Activated CD4-positive, alpha-beta T cell treated with anti-CD3 and anti-CD28 coated beads, Interleukin-2, amount 10 ng/mL, durations not matched to agents 24 days and 14 days (primary cell): ENCODE measurements at places on chromosomes 5 and 9.

- no peak overlapping the region for H3K27ac ChIP-seq
- H3K4me1 ChIP-seq: no peaks in the 10 kb centered on the region
- DNase-seq: no peak
- H3K36me3 ChIP-seq: no peaks in the 10 kb centered on the region
Observed at GRCh38 chr5:6049662-6050061, 328.7 kb downstream of the MED10 start.

GRCh38 chr9:95736370-95736769 lies 139.1 kb upstream of the ERCC6L2 start:
- no peak overlapping the region for H3K27ac ChIP-seq
- H3K4me1 ChIP-seq: peaks cover 7% of the 10 kb centered on the region
- H3K4me3 ChIP-seq: no peak overlapping the region
- peaks cover 45% of the 10 kb centered on the region for H3K27me3 ChIP-seq

DNA sequence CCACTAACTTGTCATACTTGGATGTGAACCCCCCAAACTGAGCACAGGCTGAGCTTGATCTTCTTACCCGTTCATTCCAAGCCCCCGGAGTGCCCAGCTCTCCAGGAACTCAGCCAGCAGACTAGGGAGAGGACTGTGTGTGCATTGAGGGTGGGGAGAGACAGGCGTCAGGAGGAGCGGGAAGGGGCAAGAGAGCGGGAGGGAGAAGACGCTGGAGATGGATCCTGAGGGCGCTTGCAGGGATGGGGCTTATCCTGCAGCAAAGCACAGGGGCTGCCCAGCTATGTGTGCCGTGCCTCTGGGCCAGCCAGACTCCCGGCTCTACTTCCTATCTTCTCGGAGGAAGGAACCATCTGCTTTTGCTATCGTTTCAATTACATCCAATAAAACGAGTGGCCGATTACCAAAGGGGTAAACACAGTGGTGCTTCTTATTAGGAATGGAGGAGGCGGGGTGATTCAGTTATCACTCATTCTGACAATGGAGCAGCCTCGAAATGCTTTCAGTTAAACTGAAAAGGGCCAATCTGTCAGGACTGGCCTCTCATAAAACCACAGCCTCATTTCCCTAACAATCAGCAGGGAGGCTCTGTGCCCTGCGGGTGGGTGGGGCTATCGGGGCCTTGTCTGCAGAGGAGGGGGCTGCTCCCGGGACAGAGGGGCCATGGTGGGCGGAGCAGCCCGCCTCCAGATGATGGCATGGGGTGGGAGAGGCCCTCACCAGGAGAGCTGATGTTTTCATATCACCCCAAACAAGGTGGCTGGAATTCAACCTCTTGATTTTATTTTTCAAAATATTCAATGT lies 168.2 kb downstream of the DAB2IP start:
- H3K27me3 ChIP-seq: no peaks in the 10 kb centered on the region
- H3K4me3 ChIP-seq: no peak overlapping the region
- no peaks in the 10 kb centered on the region for H3K4me1 ChIP-seq
- no peak for DNase-seq
- H3K36me3 ChIP-seq: no peaks in the 10 kb centered on the region

GRCh38 chr5:74116266-74116665 lies 490.3 kb downstream of the ARHGEF28 start:
- no peaks in the 10 kb centered on the region for H3K4me1 ChIP-seq
- no peak overlapping the region for H3K27ac ChIP-seq
- H3K27me3 ChIP-seq: peaks cover 7% of the 10 kb centered on the region
- no peak for DNase-seq
- no peaks in the 10 kb centered on the region for H3K36me3 ChIP-seq
- H3K4me3 ChIP-seq: no peak overlapping the region

DNA sequence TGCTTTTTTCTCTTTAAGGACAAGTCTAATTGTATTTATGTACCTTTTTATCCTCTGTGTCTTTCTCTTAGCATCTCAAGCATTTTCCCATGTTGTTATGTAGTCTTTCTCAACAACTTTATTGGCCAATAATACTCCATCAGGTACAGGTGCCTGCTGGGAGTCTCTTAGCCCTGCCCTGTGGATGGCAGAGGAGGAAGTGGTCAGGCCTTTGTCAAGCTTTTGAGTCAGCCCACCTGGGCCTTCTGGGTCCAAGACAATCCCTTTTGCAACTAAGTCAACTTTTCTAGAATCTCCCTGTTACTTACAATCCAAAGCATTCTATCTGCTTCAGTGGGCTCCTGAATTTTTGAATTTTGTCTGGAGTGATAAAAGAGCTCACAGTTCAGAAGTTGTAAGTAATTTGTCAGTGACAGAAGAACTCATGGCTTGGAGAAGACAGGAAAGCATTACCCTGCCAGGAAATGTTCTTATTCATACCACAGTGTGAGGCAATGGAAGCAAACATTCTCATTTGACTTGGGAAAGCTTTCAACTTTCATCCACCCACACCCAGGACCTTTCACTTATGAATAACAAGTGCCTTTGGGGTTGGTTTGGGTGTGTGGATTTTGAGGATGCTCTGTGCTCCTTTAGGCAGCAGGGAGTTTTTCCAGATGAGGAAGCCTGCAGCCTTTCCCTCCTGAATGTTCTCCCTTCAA lies 200.0 kb upstream of the S1PR3 start:
- no peaks in the 10 kb centered on the region for H3K36me3 ChIP-seq
- no peaks in the 10 kb centered on the region for H3K27me3 ChIP-seq
- no peaks in the 10 kb centered on the region for H3K4me1 ChIP-seq
- no peak for DNase-seq

DNA sequence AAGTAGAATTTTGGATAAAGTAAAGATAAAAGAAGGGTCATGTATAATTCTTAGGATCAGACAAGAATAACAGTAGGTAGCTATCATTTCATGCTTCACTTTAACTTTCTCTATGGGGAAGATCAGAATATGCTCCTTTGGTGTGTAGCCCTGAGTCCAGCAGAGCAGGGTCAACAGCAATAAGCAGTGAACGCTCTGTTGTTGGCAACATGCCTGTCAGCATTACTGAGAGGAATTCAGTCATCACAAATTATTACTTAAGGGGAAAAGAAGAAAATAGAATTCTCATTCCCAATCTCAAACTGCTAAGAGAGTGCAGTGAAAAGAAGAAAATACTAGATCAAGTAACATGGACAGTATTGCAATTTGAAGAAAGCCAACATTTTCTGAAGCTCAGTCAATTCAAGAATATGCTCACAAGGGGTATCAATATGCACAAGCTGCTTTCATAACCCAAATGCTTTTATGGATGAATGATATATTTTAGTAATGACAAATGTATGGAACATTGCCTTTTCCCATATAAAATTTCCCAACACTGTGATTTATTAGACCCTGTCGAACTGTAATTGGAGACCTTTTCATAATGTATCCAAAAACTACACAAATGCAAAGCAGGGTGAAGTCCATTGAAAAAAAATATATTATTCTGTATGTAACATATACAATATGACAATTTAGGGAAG lies 1359.4 kb downstream of the EFNA5 start:
- H3K27me3 ChIP-seq: no peaks in the 10 kb centered on the region
- no peak for DNase-seq
- no peaks in the 10 kb centered on the region for H3K4me1 ChIP-seq
- no peaks in the 10 kb centered on the region for H3K36me3 ChIP-seq
- H3K4me3 ChIP-seq: no peak overlapping the region
- no peak overlapping the region for H3K27ac ChIP-seq

DNA sequence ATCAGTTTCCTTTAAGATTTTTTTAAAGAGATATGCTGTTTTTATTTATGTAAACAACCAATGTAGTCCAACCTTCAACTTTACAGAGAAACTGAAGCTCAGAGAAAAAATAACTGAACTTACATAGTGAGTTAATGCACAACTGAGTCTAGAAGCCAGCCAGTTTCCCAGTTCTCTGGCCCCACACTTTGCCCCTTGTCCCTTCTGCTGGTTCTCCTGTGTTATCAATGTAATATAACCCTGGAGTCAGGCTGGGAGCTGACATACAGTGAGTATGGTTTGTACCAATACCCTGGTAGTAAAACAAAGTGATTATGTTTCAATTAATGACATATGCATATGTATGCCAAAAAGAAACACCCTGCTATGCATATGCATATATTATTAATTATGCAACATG lies 32.2 kb upstream of the GRIA1 start:
- H3K4me3 ChIP-seq: no peak overlapping the region
- no peaks in the 10 kb centered on the region for H3K36me3 ChIP-seq
- H3K27ac ChIP-seq: no peak overlapping the region
